AG04450 (cell line): ENCODE measurements at places on chromosomes 2 and 18.

DNA sequence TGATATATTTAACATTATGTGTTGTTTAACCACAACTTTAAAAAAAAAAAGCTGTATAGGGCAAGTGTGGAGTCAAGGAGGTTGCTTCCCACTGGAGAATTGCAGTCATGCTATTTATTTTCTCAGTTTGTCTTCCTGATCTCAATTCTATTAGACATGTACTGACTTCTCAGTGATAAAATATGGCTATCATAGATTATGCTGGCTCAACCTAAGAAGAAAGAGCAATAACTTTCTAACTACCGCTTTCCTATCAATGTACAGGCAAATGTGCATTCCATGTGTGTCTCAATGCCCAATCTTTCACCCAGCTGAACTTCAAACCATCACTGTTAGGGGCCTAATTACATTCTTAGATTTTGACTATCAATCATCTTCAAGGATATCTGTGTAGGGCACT is 201.4 kb downstream of the CTNNA2 start:
- no peak for DNase-seq

GRCh38 chr2:213086571-213086970 is 64.8 kb downstream of the IKZF2 start:
- no peak for DNase-seq

- DNase-seq = no peak
These were observed 4.3 kb downstream of the RAX start for GRCh38 chr18:59268721-59269562.

DNA sequence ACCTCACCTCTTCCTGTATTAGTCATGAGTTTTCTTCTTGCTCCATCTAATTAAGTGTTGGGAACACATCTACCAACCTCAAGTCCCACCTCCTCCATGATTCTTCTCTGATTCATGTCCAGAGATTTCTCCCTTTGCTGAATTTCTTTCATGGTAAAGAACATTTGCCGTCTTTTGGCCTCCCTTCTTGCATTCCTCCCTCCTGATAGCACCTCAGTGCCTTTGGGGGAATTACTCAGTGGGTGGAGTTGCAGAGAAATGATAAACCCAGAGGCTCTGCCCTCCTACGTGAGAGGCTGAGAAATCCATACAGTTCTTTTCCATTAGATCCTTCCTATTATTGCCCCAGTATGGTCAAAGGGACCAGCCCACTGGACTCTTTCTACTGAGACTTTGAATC is 651.9 kb downstream of the SLC4A3 start:
- DNase-seq = peak; percentile 47

DNA sequence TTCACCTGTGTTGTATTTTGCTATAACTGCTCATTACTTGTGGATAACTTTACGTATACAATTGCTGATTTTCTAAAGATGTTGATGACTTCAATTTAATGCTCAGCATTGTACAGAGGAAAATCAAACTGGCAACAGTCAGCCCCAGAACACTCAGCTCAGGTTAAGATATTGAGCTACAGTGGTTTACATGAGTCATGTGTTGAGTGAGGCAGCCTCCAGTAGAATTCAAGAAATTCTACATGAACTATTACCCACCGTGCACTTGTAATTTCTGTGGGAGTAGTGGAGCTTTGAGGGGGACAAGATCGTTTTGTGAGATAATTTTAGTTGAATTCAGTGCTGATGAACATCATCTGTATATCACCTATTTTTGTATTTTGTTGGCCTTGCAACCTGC is 292.3 kb downstream of the ALPK2 start:
- DNase-seq = no peak

DNA sequence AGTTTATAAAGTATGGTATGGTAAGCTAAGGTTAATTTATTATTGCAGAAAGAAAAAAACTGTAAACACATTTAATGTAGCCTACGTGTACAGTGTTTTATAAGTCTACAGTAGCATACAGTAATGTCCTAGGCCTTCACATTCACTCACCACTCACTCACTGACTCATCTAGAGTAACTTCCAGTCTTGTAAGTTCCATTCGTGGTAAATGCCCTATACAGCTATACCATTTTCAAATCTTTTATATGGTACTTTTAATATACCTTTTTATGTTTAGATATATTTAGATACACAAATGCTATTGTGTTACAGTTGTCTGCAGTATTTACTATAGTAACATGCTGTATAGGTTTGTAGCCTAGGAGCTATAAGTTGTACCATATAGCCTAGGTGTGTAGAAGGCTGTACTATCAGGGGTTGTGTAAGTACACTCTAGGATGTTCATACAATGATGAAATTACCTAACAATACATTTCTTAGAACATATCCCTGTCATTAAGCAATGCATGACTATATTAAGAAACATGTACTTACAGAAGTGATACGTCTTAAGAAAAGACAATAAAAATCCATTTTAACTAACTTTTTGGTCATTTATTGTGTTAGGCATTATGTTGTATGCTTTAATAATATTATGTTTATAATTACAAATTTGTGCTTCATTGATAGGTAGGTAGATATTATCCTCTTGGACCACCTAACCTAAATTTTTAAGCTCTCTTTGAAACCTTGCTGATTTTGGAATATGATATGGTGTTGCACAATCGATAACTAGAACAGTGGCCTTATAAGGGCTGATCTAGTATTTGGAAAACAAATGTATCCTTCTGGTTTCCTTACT is 51.9 kb downstream of the VRK2 start:
- DNase-seq = no peak

DNA sequence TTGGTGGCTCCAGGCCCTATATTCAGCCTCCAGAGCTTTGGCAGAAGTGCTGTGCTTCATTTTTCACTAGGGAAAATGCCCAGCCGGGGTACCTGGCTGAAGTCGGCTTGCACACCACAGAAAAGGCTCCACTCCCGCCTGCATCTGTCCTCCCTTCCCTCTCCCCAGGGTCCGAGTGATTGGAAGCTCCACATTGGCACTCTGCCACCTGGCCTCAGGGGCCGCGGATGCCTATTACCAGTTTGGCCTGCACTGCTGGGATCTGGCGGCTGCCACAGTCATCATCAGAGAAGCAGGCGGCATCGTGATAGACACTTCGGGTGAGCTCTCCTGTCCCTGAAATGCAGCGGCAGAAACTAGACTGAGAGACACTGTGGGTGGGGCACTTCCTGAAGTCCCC is 47.4 kb downstream of the IMPA2 start:
- no peak for DNase-seq

DNA sequence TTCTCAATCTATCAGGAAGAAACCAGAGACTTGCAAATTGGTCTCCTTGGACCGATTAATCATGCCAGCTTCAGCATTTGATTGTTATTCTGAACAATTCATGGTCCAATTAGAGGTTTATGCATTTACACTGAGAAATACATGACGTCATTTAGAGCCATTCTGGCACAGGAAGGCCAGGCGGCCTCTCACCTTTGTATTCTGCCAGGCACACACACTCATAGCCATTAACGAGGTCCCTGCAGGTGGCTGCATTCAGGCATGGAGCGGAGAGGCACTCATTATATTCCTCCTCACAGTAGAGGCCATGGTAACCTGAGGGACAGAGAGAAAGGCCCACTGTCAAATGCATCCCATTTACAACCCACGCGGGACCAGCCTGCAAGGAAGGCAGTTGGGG is 146.8 kb upstream of the PID1 start:
- DNase-seq = no peak

GRCh38 chr2:230893338-230893737 is 28.6 kb downstream of the ITM2C start:
- DNase-seq = no peak

- DNase-seq = no peak
These were observed 334.7 kb upstream of the GULP1 start for GRCh38 chr2:187956906-187957534.
